Calu3 (cell line): ENCODE measurements at places on chromosomes 3 and 15. TPM values are rescaled to one million over a fixed set of nuclear protein-coding genes. Genes with fewer than 3 reads are reported as not detected.

GRCh38 chr3:159787178-159787574, 201.5 kb upstream of the IL12A start:
- DNase-seq: peak; percentile 66

- DNase-seq: no peak
Observed at GRCh38 chr3:136432685-136433084, 182.5 kb downstream of the PCCB start.

- DNase-seq: no peak
Observed at GRCh38 chr3:181933052-181933618, 221.4 kb downstream of the SOX2 start.

DNA sequence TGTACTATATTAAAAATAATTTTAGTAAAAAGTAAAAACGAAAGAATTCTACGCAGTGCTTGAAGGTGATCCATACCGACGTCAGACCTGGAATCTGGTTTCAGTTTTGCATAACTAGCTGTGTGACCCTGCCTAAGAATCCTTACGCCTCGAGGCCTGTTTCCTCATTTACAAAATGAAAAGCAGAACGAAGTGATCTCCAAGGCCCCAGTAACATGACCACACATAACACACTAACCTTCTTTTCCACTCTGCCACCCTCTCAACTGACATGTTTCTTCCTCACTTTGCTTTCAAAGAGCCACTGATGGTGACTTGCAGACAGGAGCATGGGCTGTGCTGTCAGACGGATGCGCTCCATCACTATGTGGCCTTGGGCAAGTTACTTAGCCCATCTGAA, 4.8 kb downstream of the MESD start:
- no peak for DNase-seq

XRN1 gene
- 59.7 and 64.1 TPM in 2 replicates for total RNA-seq

GRCh38 chr15:60426870-60427508, 29.2 kb upstream of the ANXA2 start:
- no peak for DNase-seq

- no peak for DNase-seq
Observed at GRCh38 chr3:89250742-89251141, 143.3 kb downstream of the EPHA3 start.

DNA sequence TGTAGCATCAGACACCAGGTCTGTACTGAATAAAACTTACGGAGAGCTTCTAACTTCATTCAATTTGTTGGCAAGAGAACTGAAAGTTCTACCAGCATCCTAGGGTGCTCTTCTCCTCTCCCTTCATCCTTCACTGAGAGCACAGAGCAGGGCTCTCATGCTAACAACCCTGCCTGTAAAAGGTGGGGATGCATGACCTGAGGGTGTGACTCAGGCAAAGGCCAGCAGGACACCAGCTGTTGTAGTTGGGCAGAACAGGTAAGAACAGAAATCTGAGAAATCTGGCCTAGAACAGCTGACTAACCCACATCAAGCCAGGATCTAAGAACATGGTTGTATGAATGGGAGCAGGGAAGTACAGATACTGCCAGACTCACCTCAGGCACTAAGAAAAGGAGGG, 64.2 kb downstream of the MYLK start:
- DNase-seq: no peak

MCF2L2 gene
- 0.27 and 0.35 TPM in 2 replicates for total RNA-seq

GRCh38 chr15:77119446-77119845, 48.5 kb upstream of the TSPAN3 start:
- DNase-seq: no peak

DNA sequence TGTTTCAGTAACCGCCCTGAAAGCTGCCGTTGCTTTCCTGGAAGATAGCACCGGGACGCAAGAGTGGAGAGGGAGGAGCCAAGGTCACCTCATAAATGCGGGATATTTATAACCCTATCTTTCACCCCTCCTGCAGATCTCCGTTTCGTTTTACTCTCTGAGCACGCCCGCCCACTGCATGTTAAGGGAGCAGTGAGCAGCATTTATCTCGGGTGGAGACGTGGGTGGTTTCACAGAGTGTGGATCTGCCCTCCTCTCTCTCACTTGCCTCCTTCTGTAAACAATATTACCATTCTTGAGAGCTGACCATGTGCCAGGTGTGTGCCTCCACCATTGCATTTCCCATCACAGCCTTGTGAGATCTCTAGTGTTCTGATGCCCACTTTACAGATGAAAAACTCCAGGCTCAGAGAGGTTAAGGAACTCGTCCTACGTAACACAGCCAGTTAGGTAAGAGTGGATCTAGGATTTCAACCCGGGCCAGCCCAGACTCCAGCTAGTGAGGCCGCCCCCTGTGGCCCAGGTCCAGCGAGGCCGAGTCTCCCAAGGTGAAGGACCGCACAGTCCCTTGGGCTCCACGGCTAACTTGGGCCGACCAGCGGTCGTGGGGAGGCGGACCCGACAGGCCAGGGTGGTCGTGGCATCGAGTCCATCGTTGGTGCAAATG, 16.9 kb upstream of the SEMA4B start:
- peak; percentile 70 for DNase-seq

PP2D1 gene
- not detected in 2 replicates for total RNA-seq

DNA sequence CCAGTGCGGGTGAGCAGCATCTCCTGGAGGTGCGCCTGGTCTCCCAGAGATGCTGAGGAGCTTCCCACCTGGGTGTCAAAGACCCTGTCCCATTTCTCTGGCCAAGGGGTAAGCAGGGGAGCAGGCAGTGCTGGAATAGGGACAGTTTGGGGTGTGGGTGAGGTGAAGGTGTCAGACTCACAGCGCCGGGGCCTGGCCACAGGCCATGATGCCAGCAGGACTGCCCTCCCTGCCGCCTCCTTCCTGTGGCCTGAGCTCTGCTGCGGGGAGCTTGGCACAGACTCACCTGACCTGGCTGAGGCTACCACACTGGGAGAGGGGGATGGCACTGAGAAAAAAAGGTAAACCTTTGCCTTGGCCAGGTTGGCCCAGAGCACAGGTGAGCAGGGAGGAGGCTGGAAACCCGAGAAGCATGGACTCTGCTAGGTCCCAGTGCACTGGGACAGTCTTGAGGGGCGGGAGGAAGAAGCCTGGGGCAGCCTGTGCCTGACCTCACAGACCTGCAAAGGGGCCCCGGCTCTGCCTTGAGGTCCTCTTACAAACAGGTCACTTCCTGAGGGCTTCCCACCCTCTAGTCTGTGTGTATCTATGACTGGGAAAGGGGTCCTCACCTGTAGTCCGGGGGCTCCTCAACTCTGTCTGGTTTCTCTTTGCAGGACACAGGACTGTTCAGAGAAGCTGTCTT, 28.2 kb downstream of the GRAMD2A start:
- DNase-seq: no peak

DNA sequence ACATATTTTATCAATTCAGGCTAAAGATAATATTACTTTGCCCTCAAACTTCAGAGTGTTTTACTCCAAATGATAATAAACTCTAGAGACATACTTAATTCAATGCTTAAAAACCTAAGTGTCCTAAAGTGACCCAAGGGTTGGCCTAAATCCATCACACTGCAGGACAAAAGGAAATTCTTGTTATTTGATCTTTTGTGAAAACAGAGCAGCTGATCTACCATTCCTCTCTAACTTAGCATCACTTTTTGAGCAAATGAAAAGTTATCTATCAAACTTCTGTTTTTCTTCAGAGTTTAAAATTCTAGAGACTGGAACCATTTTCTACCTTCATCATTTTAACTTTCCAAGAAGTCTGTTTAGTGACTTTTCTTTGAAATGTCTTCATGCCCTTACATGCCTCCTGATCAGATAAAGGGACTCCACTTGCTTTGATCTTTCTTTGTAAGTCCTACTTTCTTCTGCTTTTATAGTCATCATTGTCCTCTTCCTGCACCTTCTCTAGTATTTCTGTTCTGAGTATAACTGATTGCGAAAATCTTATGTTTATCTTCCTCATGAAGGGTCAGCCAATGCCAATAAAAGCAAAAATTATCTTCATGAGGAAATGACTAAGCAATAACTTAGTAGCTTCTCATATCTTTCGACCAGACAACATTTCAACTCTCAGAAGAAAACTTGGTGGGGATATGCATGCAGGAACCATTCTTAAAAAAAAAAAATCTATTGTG, 378.7 kb upstream of the TGFBR2 start:
- no peak for DNase-seq

GRCh38 chr15:51536965-51537574, 85.5 kb downstream of the DMXL2 start:
- peak; percentile 4 for DNase-seq

DNA sequence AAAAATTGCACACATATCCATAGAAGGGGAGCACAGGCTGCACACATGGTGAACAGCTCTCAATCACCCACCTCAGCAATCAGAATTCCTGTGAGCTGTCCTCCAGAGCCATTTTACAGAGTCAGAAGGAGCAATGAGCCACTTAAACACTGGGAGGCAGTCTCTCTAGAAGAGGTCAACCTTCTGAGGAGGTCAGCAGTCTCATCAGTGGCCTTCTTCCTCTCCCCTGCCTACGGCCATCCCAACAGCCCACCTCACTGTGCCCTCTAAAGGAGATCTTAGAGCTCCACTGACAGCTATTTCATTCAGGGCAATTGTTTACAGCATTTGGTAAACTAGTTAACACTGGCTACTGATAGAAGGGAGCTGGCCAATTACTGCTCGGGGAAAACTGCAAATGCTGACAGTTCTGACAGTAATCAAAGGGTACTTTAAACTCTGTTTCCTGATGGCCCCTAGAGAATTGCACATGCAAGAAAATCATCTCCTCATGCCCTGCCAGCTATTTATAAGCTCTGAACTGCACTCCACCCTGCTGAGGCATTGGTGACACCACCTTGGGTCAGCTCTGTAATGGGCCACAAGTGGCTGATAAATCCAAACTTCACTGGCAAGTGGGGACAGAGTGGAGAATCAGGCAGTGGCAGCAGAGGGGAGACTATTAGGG, 42.1 kb upstream of the TSPAN3 start:
- DNase-seq: no peak

GRCh38 chr15:26475554-26475953, 297.3 kb downstream of the GABRB3 start:
- no peak for DNase-seq
